ENCODE measurements at places on chromosomes 7 and 10. TPM values are rescaled to one million over a fixed set of nuclear protein-coding genes. Genes with fewer than 3 reads are reported as not detected.

GRCh38 chr7:123218866-123219265, 19.1 kb upstream of the SLC13A1 start:
- no peak for DNase-seq

DNA sequence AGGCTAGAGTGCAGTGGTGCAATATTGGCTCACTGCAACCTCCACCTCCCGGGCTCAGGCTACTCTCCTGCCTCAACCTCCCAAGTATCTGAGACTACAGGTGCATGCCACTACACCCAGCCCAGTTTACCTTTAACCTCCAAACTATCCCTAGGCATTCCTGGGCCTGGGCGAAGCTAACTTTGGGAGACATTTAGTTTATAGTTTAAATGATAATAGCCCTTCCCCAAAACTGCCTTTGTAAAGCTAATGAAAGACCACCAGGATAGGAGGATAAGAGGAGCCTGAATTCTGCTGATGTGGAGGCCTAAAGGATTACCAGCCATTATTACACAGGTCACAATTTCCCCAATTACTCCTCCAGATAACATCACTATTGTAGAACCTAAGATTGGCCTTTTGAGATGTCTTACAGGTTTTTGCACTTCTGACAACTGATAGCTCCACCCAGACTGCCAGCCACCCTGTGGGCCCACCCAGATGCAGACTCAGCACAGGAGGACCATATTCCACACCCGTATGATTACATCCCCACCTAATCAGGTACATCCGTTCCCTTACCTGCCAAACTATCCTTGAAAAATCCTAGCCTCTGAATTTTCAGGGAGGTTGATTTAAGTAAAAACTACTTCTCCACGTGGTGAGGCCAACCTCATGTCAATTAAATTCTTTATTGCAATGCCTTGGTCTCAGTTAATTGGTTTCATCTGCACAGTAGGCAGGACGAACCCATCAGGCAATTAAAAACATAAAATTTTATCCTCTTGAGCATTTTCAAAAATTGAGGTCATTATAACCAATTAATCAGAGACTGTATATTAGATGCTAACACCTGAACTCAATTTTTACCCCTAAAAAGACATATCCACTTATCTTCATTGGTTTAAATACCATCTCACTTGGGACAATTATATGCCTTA, 62.3 kb upstream of the TMEM254 start:
- DNase-seq: no peak

- no peak for DNase-seq
These were observed 31.7 kb downstream of the TRIM24 start for GRCh38 chr7:138491612-138492386.

GRCh38 chr10:70816220-70816894, 609 bp downstream of the SGPL1 start:
- DNase-seq: peak; percentile 24

DNA sequence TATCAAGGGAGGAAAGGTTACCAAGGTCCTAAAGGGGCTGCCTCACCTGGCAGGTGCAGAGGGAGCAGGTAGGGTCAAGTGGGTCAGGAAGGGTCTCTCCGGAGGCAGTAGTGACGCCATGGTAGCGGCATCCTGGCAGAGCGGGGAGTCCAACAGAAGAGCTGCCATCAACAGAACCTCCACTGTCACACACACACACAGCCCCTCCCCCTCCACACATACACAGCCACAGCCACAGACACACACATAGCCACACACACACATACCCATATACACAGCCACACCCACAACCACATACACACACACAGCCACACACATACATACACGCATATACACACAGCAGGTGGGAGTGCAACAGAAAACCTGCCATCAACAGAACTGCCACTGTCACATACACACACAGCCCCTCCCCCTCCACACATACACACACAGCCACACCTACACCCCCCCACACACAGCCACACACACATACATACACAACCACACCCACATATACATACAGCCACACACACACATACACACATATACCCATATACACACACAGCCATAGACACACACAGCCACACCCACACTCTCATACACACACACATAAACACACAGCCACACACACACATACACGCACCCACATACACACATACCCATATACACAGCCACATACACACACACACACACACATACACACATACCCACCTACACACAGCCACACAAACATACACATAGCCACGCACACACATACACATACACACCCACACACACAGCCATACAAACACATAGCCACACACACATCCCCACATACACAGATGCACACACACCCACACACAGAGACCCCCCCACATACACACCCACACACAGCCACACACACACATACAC, 23.1 kb downstream of the KCP start:
- no peak for DNase-seq

DNA sequence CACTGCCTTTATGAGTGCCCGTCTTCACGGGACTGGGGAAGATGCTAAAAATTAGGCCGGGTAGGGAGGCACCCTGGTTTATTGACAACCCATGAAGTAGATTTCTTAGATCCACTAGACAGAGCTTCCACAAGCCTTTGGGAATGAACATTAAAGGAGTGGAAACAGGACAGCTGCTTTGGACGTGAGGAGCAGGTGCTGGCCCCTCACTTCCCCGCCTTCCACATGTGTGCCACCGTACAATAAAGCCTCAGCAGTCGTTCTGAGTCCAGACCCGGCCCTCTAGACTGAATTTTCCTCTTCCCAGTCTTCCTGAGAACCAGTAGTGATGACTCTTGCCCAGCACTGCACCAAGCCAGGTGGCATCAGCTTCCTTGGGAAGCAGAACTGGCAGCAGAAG, 282.4 kb downstream of the CELF2 start:
- DNase-seq: no peak

GRCh38 chr10:553233-553632, 136.2 kb downstream of the DIP2C start:
- DNase-seq: no peak

DNA sequence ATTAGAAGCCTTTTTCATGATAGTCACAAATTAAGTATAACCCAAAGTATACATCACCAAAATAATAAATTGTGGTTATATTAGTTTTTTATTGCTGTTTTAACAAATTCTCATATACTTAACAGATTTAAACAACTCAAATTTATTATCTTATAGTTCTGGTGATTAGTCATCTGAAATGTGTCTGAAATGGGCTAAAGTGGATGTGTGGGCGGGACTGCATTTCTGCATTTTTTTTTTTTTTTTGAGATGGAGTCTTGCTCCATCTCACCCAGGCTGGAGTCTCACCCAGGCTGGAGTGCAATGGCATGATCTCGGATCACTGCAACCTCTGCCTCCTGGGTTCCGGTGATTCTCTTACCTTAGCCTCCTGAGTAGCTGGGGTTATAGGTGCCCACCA, 891.5 kb upstream of the CELF2 start:
- no peak for DNase-seq

- DNase-seq: no peak
These were observed 83.0 kb upstream of the ADRB1 start for GRCh38 chr10:113960617-113961181.

- no peak for DNase-seq
These were observed 594.2 kb downstream of the KCNMA1 start for GRCh38 chr10:77043420-77043763.

GRCh38 chr7:157495594-157495993, 158.8 kb downstream of the DNAJB6 start:
- no peak for DNase-seq

DNA sequence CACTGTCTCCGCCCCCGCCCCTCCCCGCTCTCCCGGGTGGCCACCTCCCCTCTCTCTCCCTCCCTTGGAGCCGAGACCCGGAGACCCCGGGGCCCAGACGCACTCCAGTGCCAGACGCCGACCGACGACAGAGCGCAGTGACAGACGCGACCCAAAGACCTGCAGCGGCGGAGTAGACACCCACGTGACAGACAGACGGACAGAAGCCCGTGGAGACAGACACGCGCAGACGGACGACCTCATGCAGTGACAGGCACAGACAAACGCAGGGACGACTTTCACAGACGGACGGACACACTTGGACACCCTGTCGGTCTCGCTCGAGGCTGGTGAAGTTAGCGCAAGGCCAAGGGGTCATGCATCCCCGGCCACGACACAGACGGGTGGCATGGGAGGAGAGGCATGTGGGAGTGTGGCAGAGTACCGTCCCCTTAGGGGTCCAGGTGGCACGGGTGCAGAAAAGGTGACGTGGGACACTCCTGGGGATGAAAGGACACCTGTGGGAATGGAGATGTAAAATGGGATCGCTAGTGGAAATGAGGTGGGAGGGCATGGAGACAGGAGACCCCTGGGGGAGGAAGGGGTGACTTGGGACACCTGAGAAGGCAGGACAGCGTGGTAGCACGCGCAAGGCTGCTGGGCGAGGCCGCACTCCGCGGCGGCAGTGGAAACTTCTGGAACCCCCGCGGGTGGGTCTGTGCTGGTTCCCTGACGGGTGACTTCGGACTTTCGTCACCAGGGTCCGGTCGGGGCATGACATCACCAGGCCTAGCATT, 456 bp upstream of the ACHE start:
- DNase-seq: no peak

- DNase-seq: no peak
These were observed 191.3 kb downstream of the MYOF start for GRCh38 chr10:93290661-93291354.

- no peak for DNase-seq
These were observed 27.3 kb downstream of the MTURN start for GRCh38 chr7:30162133-30162532.

DNA sequence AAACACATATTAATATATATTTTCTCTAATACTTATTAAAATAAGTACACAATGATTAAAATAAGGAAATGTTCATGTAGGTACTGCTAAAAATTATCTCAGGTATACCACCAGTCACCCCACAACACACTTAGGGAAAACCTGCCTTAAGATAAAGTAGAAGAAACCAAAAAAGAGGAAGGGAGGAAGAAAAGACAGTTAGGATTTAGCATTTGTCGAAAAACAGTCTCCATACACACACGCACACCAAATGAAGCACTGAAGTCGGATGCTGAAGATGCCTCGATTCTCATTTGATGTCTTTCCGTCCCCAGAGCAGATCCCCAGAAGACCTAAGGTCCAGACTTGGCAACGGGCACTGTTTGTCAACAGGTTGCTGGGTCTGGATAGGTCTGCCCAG, 30.0 kb upstream of the ARID5B start:
- DNase-seq: no peak

DNA sequence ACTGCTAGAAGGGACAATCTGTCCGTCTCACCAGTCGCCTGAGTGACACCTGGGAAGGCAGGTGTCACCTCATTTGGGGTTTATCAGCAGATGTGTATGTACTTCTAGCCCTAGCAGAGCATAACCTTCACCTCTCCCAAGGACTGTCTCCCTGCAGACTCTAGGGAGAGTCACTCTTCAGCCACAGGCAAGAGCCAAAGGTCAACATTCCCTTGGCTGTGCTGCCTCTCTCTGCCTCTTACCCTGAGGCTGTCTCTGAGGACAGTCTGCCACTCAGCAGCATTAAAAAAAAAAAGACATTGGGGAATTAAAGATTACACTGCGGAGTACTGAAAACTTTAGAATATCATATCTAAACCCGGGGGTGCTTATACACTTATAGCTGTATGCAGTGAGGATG, 377.7 kb upstream of the FZD8 start:
- no peak for DNase-seq

- no peak for DNase-seq
These were observed 508.7 kb upstream of the SEMA3D start for GRCh38 chr7:85695533-85695932.

GRCh38 chr10:85224366-85224940, 896.1 kb downstream of the CCSER2 start:
- no peak for DNase-seq

- DNase-seq: no peak
These were observed 1.3 kb upstream of the CALCR start for GRCh38 chr7:93575555-93576399.

DNA sequence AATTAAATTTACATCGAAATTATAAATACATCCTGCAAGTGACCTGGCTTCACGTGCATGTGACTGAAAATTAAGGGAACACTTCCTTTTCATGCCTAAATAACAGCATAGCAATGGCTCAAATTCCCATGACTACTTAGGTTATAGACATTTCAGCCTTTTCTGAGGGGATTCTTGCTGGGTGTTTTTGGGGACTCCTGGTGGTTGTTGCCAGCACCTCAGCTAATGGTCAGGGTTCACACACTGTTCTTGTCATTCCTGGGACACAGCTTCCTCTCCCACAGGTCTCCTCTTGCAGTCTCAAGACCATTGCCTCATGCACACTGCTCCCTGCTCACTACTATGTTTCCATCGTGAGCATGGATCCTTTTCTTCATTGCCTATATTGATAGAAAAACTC, 148.9 kb upstream of the GLI3 start:
- DNase-seq: no peak

DNA sequence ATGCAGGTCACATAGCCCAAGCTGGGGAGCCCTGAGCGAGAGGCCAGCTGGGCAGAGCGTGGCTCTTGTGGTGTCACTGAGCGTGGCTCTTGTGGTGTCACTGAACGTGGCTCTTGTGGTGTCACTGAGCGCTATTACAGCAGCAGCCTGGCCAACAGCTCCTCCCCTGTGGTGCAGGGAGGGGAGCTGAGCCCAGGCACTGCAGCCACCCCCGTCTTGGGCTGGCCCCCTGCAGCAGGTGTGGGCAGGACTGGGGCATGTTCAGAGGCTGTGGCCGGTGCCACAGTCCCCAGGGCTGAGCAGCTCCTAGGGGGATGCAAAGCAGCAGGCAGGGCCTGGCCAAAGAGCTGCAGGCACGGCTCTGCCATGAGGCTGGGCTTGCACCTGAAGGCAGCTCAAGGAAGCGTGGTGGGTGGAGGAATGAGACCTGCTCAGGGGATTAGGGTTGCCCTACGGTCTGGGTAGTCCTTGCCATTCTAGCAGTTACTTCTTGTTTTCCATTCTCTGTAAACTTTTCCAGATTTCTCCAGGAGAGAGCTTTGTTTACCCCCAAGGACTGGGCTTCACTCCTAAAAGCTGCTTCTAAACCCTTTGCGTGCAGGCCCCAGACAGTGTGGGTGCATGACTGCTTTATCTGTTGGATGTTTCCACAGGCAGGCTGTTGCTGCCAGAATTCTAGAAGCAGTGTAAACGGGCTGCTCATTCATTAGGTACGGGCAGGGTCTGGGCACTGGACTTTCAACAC, 29.2 kb downstream of the ZNF783 start:
- DNase-seq: no peak

GRCh38 chr7:54084340-54084739, 457.8 kb upstream of the VSTM2A start:
- DNase-seq: no peak

MOGAT3 gene
- polyA plus RNA-seq: not detected

ACTA2 gene
- polyA plus RNA-seq: not detected

C10orf95 gene
- polyA plus RNA-seq: 0.68 TPM

TMEM236 gene
- not detected for polyA plus RNA-seq

GALNT17 gene
- polyA plus RNA-seq: not detected

GALNT11 gene
- 53.7 TPM for polyA plus RNA-seq

MBL2 gene
- polyA plus RNA-seq: not detected

GRM3 gene
- not detected for polyA plus RNA-seq

Measured in naive thymus-derived CD8-positive, alpha-beta T cell (primary cell).